NCI-H2171 (cell line): ENCODE measurements at places on chromosomes 13 and 19.

- DNase-seq: no peak
These were observed 433.4 kb downstream of the SLITRK5 start for GRCh38 chr13:88104576-88104975.

DNA sequence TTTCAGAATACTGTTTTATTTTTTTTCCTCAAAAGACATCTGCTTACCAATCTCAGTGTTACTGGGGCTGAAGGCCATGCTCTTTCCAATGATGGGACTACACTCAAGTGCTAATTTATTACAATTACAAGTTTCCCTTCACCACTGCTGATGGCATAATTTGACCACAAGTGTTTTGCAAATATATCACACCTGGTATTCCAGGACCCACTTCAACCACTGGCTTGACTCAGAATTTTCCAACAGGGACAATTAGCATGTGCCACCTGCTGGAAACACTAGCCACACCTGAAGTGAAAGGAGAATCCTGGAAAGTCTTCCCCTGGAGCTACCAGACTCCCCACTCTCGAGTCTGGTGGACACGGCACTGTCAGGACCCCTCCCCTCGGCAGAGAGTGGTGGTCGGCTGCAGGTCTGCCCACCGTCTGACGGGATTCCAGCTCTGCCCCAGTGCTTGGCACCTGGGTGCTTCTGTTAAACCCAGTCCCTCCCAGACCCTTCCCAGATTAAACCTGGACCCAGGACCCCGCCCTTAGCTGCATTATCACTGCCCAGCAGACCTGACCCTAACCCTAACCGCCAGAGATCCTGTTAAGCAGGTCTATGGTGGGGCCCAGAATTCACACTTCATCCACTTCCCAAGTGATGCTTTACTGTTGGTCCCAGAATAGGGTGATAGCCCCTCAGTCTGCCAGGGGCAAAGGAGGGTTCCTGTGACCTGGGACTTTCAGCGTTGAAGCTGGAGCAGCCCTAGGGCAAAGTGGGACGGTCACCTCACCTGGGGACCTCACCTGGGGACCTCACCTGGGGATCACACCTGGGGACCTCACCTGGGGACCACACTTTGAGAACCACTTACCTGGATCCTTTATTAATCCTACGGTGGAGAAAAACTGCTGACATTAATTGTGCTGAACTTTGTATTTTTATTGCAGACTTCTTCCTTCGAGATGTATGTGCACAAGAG is 17.6 kb upstream of the RASA3 start:
- no peak for DNase-seq

DNA sequence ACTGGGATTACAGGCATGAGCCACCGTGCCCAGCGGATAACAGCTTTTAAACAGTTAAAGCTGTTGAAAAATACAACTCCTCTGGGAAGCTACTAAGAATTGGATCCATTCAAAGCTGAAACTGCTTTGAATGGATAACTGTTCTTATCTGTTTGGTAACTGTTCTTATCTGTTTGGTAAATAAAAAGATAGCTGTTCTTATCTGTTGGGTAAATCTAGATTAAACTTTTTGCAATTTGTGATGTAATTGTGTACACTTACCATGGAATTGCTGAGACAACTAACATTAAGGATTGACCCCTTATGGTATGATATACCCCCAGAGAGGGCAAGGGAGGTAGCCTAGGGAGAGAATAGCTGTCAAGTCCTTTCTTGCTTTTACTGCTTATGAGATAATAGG is 27.9 kb upstream of the SPART start:
- DNase-seq: no peak

DNA sequence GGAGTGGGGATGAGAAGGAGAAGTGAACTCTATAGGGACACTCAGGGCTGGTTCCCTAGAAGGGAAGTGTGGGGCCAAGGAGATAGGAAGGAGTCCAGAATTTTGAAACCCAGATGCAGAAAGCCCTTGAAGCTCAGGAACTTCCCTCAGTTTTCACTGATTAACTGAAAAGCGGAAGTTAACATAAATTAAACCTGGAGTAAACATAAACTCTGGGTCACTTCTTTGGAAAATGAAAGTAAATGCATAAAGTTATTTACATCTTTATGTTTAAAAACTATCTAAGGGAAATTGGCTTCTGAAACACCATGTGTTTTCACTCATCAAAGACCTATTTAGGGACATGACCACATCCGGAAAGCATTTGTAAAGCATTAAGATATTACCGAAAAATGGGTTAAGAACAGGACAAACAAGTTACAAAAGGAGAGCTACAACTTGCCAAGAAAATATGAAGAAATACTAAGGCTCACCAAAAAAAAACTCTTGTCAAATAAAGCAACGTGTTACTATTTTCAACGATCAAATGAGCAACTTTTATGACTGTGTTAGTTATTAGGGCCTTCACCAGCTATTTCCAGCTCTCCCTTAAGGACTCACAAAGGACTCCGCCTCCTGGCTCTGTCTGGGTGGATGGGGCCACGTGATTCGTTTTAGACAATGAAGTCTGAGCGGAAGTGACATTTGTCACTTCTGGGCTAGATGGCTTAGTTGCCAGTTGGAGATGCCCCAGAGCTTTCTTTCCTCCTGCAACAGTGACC is 439.1 kb upstream of the ZNF507 start:
- no peak for DNase-seq

DNA sequence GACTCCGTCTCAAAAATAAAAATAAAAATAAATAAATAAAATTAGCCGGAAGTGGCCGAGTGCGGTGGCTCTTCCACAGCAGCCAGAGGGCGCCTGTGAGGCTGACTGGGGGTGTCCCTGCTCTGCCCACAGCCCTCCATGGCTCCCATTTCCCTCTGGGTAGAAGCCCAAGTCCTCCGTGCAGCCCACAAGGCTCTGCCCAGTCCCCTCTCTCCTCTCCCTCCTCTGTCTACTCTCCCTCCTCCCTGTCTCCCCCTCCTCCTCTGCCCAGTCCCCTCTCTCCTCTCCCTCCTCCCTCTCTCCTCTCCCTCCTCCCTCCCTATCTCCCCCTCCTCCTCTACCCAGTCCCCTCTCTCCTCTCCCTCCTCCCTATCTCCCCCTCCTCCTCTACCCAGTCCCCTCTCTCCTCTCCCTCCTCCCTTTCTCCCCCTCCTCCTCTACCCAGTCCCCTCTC is 20.4 kb downstream of the MISP start:
- no peak for DNase-seq

DNA sequence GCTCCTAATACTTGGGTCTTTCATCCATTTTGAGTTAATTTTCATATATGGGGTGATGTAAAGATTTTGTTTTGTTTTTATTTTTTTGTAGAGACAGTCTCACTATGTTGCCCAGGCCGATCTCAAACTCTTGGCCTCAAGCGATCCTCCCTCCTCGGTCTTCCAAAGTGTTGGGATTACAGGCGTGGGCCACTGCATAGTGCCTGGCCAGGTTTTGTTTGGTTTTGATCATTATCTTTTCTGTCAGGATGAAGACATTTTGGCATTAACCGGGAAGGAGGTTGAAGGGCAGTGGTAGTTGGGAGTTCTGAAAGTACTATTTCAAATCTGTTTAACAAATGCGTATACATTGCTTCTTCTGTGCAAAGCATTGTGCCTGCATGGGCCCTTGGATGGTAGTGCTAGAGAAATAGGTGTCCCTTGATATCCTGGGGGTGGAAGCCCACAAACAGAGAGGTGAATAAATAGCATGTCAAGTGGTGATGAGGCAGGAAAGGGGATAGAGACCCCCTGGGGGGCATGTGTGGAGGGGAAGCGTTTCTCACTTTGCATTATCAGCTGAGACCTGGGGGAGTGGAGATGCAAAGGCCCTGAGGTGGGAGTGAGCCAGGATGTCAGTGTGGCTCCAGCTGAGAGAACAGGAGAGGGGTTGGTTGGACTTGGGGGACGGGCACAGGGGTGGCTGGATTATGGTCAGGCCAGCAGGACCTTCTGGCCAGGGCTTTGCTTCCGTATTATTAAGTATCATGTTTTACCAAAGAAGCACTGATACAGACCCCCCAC is 41.4 kb downstream of the GATAD2A start:
- DNase-seq: no peak

DNA sequence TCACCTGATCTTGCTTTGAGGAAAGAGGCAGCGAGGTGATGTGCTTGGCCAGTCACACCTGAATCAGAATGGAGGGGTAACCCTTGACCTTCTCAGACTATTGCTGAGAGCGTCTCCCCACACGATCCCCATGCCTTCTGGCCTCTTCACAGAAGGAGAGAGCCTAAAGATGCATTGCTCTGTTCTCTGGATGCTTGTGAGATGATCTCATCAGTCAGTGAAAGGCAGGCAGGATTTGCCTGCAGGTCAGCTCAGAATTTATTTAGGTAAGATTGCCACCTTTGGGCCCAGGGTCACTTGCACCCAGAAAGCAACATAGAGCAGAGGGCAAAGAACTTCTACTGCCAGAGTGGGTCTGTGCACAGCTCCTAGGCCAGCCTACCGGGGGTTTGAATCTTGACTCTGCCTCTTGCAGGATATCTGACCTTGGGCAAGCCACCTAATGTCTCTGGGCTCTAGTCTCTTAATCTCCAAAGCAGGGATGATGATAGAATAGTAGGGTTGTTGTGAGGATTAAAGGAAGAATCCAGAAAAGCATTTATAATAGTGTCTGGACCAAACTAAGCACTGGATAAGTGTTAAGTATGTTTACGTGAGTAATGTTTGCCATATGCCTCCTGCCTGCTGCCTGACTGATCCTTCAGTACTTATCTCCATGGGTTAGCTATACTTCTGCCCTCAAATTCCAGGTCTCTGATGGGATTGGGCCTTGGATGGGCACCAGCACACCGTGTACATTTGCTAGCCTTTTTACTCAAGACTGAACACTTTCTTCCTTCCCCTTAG is 8.4 kb upstream of the FLT1 start:
- no peak for DNase-seq

- no peak for DNase-seq
These were observed 30.3 kb downstream of the LAMP1 start for GRCh38 chr13:113327391-113327765.

GRCh38 chr13:24678151-24678550 is 2.1 kb upstream of the ATP12A start:
- DNase-seq: no peak

DNA sequence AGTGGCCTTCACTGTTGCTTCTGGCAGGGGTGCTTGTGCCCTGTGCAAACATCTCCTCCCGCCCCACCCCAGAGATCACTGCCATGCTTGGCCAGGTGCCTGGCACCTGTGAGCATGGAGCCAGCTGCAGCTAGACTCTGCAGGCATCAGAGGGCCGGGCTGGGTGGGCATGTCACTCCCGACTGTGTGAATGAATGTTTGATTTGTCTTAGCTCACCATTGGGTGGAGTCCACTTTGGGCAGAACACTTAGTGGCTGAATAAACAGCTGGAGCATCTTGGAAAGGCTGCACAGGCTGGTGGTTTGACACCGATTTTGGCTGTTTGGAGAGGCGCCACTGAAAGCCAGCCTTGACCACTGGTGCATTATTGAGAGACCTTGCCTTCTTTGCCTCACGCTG is 267.3 kb downstream of the DLEU7 start:
- DNase-seq: no peak

- DNase-seq: no peak
These were observed 447.4 kb downstream of the EFNB2 start for GRCh38 chr13:106088085-106088484.

DNA sequence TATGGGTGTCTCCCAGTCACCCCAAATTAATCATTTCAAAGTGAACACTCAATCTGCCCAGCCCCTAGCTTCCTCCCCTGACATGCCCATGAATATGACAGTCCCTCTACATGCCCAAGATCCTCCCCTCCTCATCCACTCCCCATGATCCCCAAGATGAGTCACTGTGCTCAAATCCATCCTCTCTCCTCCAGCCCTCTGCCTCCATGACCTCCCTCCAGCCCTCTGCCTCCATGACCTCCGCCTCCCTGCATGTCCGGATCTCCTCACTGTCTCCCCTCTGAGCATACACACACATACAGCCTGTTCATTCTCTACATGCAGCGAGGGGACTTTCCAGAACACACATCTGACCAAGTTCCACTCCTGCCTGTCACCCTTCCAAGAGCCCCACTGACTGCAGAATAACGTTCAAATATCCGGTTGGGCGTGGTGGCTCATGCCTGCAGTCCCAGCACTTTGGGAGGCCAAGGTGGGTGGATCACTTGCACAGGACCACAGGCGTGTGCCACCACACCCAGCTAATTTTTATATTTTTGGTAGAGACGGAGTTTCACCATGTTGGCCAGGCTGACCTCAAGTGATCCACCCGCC is 18.4 kb upstream of the FEM1A start:
- DNase-seq: no peak

DNA sequence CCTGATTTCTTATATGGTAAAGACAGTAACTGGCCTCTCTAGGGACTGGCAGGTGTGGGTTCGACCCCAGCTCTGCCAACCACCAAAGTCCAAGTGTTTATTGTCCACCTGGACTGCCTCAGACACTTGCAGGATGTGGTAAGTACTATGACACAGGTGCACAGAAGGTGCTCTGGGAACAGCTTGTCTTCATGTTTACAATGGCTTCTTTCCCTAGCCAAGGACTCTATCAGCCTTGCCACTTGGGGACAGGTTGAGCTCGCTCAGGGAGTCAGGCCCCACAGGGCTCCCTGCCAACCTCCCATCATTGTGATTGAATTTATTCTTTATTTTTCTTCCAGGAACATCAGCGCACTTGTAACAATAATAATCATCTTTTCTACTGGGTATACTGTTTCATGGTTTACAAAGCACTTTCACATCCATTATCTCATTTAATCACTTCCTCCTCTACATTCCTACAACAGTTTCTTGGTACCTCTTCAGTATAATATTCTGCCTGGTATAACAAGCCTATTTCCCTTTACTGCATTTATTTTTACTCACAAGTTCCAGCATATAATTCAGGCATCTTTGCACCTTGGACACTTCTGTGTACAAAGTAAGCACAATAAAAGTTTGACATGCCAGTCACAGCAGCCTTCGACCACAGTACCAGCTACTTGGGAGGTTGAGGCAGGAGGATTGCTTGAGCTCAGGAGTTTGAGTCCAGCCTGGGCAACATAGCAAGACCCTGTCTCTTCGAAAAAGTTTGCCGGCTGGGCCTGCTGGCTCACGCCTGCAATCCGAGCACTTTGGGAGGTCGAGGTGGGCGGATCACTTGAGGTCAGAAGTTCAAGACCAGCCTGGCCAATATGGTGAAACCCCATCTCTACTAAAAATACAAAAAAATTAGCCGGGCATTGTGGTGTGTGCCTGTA is 24.2 kb upstream of the GATAD2A start:
- no peak for DNase-seq

GRCh38 chr13:70893832-70894231 is 785.6 kb upstream of the KLHL1 start:
- DNase-seq: no peak

DNA sequence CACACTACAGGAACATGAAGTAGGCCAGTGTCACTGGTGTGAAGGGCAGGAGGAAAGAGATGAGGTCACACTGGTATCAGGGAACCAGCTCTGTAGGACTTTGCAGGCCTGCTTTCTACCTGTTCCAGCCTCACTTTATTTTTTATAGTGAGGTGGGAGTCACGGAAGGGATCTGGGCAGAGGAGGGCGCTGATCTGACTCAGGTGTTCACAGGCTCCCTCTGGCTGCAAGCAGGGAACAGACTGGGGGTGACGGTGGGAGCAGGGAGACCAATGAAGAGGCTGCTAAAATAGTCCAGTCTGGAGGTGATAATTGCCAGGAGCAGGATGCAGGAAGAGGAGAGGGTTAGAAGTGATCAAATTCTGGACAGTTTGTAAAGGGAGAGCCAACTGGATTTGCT is 2.8 kb downstream of the THAP8 start:
- DNase-seq: no peak
